PC-3 (cell line): ENCODE measurements at places on chromosomes 2 and 18. TPM values are rescaled to one million over a fixed set of nuclear protein-coding genes. Genes with fewer than 3 reads are reported as not detected.

DNA sequence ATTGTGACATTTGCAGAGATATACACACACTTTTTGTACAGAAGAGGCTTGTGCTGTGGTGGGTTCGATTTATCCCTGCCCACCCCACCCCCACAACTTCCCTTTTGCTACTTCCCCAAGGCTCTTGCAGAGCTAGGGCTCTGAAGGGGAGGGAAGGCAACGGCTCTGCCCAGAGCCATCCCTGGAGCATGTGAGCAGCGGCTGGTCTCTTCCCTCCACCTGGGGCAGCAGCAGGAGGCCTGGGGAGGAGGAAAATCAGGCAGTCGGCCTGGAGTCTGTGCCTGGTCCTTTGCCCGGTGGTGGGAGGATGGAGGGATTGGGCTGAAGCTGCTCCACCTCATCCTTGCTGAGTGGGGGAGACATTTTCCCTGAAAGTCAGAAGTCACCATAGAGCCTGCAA, 40.0 kb downstream of the STEAP3 start:
- no peak for DNase-seq

DNA sequence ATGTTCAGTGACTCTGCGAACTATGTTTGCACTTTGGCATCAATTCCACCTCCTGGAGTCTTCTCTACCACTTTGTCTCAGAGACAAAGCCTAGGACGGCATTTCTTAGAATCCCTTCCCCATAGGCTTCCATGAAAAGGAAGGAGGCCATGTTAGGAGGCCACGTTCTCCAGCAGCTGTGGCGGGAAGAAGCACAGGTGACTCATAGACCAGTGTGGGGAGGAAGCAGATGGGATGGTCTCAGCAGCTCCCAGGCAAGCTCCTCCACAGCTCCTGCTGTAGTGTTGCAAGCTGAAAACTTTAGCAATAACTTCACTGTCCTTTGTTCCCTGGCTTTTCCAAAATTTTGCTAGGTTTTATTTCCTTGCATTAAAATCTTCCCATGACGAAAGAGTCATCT, 781.3 kb upstream of the ID2 start:
- no peak for DNase-seq

DNA sequence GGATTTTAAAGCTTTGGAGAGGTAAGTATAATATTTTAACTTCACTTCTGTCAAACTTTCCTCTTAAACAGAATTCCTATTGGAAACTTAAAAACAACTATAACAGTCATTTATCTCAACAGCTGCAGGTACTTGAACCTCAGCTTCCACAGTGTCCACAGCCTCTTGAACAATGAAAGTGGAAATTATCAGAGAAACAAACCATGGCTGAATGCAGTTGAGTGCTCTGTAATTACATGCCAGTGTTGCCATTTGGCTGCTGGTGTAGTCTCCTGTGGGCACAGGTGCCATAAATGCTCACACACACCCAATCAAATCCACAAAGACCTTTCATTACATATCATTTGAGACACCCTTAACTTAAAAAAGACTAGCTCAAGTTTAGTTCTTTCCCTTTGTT, 125.1 kb downstream of the CPS1 start:
- no peak for DNase-seq

- no peak for DNase-seq
Observed at GRCh38 chr18:60649107-60649506, 276.5 kb upstream of the MC4R start.

GRCh38 chr2:216086207-216086893, 4.6 kb downstream of the TMEM169 start:
- no peak for DNase-seq

DNA sequence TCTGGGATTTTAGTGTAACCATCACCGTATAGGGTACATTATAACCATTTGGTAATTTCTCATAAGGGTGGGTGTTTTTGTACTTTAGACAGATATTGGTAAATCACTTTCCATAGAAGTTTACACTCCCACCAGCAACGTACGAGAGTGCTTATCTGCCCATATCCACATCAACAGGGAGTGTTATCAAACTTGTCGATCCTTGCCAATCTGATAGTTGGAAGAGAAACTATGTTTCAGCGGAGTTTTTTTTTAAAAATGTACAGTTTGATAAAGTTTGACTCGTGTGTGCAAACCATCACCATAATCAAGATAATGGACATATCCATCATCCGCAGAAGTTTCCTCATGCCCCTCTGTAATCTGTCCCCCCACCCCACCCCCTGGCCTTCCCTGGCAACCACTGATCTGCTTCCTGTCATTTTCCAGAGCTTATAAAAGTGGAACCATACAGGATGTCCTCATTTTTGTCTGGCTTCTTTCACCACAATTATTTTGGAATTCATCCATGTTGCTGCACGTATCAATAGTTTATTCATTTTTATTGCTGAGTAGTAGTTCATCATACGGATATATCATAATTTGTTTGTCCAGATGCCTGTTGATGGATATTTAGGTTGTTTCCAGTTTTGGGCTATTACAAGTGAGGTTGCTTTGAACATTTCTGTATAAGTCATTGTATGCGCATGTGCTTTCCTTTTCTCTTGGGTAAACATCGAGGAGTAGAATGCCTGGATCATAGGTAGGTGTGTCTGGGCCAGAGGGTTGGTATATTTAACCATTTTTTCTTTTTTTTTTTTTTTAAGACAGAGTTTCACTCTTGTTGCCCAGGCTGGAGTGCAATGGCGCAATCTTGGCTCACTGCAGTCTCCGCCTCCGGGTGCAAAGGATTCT, 18.6 kb downstream of the GLI2 start:
- peak; percentile 71 for DNase-seq

DNA sequence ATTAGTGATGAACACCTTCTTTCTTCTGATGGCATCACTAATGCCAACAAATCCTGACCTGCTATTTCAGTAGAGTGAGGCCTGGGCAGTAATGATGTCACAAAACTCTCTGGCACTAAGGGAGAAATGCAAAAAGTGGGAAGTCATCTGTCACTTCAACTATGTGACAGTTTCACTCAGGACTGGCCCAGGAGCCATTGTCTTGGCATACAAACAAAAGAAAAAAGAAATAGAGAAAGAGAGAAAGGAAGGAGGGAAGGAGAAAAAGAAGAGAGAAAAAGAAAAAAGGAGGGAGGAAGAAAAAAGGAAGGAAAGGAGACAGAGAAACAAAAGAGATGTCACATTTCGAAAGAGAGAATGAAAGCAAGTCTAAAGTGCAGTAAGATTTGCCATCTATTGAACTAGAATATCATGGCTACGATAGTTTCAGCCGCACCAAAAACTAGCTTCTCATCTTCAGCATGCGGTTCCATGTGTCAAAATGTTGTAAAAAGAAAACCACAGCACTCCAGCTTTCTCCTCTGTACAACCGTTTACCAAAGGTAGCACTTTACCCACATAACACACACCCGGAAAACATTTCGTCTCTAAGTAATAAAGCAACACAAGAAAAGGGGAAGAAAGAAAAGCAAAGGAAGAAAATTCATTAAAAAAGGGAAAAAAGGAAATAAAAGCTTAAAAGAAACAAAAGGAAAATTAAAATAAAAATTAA, 50.1 kb downstream of the CD226 start:
- DNase-seq: no peak

DNA sequence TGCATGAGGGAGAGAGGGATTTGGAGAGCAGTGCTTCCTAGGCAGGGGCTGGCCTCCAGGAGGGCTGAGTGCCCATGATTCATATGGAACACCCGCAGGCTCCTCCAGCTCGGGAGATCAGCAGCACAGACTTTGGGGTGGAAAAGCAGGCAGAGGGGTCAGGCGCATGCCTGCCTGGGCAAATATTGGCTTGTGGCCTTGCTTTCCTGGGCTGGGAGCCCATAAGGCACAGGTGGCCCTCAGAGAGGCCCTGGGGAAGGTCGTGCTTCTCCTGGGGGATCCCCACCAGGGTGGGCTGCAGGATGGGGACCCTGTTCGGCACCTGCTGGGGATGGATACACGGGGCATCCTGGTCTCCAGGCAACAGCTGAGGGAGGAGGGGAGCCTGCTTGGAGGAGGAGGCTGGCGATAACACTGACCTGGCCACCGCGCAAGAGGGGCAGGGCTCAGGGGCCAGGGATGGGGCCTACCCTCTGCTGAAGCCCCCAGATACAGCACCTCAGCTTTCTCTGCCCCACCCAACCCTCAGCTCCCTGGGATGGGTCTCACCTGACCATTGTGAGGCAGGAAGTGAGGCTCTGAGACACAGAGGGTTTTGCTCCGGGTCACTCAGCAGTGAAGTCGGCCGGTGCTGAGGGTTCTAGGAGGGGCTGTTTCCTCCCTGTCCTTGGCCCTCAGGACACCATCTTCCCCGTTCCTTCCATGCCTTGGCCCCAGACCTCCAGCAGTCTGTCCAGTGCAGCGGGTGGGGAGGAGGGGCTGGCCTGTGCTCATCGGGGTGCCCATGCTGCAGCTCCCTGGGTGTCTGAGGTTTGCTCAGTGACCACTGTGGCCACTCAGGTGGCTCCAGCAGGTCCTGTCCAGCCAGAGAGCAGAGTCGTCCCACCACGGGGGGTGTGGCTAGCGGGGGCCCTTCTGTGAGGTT, 12.0 kb downstream of the AQP12A start:
- no peak for DNase-seq

GRCh38 chr2:192932376-192932775, 737.6 kb upstream of the TMEFF2 start:
- no peak for DNase-seq

DNA sequence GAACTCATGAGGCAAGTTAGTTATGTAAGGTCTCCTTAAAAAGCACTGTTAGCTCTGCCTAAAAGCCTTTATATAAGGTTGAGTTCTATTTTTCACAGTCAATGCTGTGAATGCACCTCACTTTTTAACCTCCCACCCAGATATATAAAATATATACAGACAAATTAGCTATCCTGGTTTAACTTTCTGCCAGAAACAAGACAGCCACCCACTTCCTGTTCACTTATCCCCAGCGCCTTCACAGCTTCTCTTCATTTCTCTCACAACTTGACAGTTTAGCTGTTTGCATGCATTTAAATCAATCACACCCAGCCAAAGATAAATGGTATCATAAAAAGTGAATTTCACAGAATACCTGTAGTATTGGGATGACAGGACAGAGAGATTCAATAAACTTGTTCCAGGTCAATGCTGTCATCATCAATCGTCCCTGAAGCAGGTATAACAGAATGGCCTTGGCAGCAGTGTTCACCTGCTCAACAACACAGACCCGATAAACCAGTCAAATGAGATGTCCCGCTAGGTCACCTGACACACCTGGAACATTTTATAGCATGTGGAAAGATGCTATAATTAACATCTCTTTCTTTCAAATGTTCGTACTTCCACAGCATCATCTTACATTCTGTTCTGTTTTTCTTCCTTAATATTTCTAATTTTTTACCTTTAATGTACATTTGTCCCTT, 55.7 kb downstream of the RTTN start:
- no peak for DNase-seq

DNA sequence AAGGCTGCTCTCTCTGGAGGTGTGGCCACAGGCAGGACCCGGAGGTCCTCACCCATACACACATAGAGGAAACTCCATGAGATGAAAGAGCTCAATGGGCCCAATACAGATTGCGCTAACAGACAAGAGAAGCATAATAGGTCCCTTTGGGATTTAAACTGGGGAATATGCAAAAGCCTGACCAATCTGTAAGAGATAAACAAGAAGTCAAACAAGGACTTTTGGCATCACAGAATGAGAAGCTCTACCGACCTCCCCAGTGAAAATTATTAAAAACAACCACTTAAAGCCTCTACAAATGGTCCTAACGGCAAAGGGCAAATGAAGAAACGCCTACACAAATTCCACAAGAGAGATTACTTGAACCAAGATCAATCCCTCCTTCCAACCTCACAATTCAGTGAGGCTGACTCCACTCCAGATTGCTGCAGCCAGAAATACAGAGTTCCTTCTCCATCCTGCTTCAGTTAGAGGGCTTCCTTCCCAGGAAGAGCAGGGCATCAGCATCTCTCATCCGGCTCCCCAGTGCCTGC, 10.8 kb downstream of the IWS1 start:
- DNase-seq: no peak

DNA sequence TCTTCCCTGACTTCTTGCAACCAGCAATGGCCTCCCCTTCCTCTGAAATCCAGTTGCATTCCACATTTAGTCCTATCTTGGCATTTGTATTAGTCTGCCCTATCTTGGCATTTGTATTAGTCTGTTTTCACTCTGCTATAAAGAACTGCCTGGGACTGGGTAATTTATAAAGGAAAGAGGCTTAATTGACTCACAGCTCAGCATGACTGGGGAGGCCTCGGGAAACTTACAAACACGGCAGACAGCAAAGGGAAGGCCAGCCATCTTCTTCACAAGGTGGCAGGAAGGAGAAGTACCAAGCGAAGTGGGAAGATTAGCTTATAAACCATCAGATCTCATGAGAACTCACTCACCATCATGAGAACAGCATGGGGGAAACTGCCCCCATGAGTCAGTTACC, 234.5 kb upstream of the COPS8 start:
- no peak for DNase-seq

- DNase-seq: no peak
Observed at GRCh38 chr2:233039212-233039845, 6.9 kb downstream of the NEU2 start.

- DNase-seq: no peak
Observed at GRCh38 chr2:8413589-8414135, 268.2 kb upstream of the ID2 start.

- no peak for DNase-seq
Observed at GRCh38 chr2:46504685-46505471, 25.5 kb downstream of the TMEM247 start.

DNA sequence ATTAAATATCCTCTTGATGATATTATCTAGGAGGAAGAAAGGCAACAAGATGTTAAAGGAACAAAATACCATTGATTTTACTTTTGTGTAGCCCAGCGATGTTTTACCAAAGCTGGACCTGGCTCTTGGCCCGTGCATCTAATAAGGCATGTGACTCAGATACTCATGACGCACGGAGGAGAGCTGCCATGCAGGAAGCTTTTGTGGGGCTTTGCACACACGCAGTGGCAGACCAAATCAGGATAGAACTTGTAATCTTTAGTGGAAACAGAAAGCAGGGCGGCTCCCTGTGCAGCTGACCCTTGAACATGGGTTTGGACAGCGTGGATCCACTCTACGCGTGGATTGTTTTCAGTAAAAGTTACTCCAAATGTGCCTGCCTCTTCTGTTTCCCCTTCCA, 190.0 kb downstream of the NAPG start:
- peak; percentile 58 for DNase-seq

- no peak for DNase-seq
Observed at GRCh38 chr2:198161151-198161550, 356.8 kb downstream of the PLCL1 start.

- DNase-seq: no peak
Observed at GRCh38 chr2:235911633-235912233, 256.5 kb downstream of the GBX2 start.

GRCh38 chr2:120539937-120540718, 194.2 kb downstream of the INHBB start:
- peak; percentile 60 for DNase-seq

GRCh38 chr2:74985978-74986609, 27.7 kb downstream of the POLE4 start:
- no peak for DNase-seq

FSHR gene
- total RNA-seq: not detected in 2 replicates

GPR17 gene
- 0.92 and 1.0 TPM in 2 replicates for total RNA-seq

ASXL3 gene
- not detected in 2 replicates for total RNA-seq

STON1 gene
- total RNA-seq: 1.2 TPM in 2 replicates

GALNT13 gene
- 2.0 and 2.6 TPM in 2 replicates for total RNA-seq

PXDN gene
- total RNA-seq: 125 and 155 TPM in 2 replicates

DHRS9 gene
- 0.22 TPM in 1 of 2 replicates, not detected in the other for total RNA-seq

MAP3K19 gene
- not detected in 2 replicates for total RNA-seq

HSBP1L1 gene
- 45.7 and 56.8 TPM in 2 replicates for total RNA-seq

CD302 gene
- 7.4 and 8.5 TPM in 2 replicates for total RNA-seq

SLC16A14 gene
- total RNA-seq: 12.4 and 14.4 TPM in 2 replicates
